ENCODE measurements at places on chromosomes 2 and 18.

GRCh38 chr2:239006622-239007285 lies 158.9 kb downstream of the TWIST2 start:
- no peak for DNase-seq

- DNase-seq, result no peak
Observed at GRCh38 chr2:117931978-117932377, 81.9 kb downstream of the CCDC93 start.

DNA sequence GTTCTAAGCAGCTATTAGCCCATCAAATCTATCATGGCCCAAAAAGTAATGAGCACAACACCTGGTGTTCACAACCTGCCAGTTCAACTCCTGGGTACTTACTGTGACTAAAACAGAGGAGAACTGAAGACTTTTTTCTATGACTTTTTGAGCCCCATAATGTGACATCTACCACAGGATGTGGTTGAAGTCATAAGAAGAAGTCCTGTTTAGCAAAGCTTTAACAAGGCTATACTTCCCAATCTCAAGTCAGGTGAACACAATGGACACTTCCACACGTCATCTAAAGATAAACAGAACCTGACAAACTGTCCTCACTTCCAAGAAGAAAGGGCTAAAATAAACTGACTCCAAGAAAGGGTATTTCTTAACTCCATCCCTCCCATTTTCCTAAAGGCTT lies 138.8 kb downstream of the ATAD2B start:
- DNase-seq, result no peak

DNA sequence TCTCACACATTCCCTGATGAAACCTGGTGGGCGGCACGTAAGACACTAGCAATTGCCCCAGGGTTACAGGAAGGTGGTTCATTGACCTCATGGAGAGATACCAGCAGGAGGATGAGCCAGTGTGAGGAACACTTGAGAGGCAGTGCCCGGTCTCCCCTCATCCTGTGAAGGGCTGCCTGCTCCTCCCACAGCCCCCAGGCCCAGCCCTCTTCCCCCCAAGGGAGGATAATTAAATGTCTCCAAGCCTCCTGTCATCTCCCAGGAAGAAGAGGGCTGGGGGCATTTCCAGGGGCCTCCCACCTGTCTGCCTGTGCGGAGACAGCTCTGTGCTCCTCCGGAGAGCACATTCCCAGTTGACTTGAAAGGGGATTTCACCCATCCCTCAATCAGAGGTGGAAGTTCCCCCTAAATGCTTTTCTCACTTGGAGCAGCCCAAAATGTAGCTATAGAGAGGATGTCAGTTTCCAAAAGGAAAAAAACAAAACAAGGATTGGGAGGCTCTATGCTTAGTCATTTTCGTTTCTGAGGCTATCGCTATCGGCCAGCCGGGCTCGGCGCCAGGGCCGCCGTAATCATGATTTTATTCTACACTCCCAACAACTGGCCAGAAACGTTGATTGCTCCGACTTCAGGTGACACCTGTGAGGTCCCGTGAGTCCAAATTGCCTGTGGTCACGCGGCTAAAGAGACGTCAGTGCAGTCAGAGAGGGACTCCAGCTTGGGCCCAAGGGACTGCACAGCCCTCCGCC lies 7.1 kb downstream of the KCNF1 start:
- DNase-seq, result no peak

DNA sequence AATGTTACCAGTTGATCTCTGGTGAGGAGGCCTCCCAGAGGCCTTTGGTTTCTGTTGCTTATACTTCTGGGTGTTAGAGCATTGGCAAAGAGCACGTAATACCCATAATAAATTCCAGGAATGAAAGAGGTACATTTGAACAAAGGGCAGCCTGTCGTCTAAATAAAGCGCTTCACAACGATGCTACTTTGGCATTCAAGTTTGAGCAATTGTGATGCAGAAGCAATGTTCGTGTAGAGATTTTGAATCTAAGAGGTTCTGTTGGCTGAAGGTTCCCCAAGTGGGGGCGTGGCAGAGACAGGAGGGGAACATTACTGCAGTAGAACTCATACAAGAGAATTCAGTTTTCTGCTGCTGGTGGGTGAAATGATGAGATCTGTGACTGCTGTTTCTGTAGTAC lies 27.8 kb downstream of the ZNF532 start:
- no peak for DNase-seq

- no peak for DNase-seq
Observed at GRCh38 chr18:28684746-28685355, 507.9 kb upstream of the CDH2 start.

DNA sequence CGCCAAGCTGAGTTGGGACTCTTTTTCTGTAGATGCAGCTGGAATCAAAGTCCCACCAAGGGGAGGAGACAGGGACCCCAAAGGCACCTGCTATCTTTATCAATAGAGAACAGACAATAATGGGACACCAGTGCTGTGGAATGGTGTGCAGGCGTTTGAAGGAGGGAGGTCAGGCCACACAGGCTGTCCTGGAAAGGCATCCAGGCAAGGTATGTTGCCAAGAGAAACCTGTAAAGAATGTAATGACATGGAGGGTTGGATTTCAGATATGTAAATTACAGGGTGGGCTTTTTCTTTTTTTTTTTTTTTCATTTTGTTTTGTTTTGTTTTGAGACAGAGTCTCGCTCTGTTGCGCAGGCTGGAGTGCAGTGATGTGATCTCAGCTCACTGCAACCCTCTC lies 9.7 kb upstream of the NMUR1 start:
- DNase-seq, result no peak

DNA sequence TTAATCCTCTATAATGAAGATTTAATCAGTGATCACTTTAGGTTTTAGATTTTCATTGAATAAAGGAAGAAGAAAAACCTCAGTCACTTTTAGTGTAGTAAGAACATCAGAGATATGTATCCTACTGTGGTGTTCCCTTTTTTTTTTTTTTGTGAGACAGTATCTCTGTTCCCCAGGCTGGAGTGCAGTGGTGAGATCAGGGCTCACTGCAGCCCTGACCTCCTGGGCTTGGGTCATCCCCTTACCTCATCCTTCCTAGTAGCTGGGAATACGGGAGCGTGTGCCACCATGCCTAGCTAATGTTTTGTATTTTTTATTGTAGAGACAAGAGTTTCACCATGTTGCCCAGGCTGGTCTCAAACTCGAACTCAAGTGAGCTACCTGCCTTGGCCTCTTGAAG lies 5.1 kb downstream of the SLC39A10 start:
- no peak for DNase-seq

DNA sequence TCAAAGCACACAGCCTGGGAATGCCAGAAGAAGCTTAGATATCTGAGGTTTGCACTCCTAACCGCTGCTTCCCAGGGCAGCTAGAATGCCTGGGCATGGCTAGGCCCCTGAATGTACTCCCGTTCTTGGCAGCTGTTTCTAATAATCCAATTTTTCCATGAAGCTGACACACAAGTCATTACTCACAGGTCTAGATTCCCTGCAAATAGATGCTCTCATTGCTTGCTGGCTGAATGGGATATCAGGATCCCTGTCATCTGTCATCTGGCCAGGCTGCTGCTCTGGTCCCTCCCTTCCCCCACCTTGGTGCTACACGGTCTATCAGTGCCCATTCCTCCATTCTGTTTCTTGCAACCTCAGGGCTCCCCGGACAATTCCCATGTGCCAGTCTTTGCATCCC lies 40.7 kb upstream of the TEX51 start:
- DNase-seq, result no peak

DNA sequence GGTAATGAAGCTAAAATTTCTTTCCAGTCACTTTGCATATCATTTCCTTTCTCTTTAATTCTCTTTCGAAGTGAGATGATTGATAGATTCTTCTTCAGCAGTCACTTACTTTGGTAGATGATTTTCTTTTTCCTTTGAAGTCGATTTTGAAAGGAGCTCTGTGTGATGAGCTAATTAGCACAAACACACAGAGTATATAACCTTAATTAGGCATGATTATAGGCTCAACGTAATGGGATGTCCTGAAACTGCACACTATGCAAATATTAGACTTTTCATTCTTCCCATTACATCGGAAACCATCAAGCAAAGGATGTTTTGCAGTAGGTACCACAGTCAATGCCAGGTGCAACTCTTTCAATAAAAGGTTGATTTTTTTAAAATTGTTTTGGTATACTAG lies 6.4 kb upstream of the CTLA4 start:
- no peak for DNase-seq

- DNase-seq, result no peak
Observed at GRCh38 chr2:80374105-80374504, 69.6 kb upstream of the LRRTM1 start.

GRCh38 chr2:96556441-96557330 lies 20.1 kb downstream of the ARID5A start:
- DNase-seq, result peak; percentile 62

- no peak for DNase-seq
Observed at GRCh38 chr2:188285049-188285448, 6.6 kb upstream of the GULP1 start.

DNA sequence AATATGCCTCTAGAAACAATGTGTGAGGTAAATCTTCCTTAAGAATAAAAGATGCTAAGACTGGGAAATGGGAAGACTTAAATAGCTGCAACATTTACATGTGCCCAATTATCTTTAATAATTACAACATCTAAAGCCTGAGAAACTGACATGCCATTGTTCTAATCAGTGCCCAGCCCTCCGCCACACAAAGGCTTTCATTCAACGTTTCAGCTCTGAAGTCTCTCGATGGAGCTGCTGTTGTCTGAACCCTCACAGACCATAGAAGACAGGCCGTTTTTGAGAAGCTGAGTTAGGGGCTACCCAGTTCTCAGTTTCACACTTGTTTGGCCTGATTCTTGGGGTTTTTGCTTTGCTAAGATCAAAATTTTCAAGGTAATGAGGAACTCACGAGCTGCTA lies 315.4 kb upstream of the CHST9 start:
- no peak for DNase-seq

DNA sequence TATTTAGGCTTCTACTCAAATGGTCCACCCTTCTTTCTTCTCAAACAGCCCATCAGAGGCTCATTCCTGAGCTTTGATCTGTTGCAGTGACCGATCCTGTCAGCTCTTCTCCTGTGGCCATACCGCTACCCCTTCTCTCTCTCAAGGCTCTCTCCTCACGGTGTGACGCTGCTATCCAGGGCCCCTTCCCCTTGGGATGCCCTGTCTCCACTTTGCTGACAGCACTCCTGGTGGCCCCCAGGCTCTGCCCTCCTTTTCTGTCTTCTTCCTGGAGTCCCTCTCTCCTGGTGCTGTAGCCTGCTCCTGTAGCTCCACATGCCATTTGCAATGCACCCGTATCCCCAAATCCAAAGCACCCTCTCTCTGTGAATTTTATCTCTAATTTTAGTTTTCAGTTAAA lies 45.4 kb upstream of the CTAGE1 start:
- DNase-seq, result no peak

DNA sequence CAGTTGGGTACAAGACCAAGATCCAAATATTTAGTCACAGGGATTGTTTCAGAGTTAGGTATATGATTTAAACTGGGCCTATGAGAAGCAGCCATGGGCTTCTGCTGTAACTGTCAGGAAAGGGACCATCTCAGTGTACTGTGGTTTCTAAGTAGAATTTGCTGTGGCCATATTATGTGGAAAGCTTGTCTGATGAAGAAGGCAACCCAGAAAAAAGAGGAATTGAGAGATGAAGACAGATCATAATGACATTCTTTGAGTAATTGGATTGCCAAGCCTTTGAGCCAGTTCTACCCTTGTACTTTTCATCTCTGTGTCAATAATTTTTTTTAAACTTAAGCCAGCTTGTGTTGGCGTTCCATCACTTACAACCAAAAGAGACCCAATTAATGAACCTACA lies 259.6 kb downstream of the NUP35 start:
- DNase-seq, result no peak

GRCh38 chr2:143574069-143574468 lies 444.9 kb downstream of the ARHGAP15 start:
- no peak for DNase-seq

- peak; percentile 34 for DNase-seq
Observed at GRCh38 chr2:85753525-85754312, at the start of gene ATOH8. Gene ATOH8 (plus strand): TSS chr2:85753991. CDS start chr2:85754190, 199 bp downstream.

DNA sequence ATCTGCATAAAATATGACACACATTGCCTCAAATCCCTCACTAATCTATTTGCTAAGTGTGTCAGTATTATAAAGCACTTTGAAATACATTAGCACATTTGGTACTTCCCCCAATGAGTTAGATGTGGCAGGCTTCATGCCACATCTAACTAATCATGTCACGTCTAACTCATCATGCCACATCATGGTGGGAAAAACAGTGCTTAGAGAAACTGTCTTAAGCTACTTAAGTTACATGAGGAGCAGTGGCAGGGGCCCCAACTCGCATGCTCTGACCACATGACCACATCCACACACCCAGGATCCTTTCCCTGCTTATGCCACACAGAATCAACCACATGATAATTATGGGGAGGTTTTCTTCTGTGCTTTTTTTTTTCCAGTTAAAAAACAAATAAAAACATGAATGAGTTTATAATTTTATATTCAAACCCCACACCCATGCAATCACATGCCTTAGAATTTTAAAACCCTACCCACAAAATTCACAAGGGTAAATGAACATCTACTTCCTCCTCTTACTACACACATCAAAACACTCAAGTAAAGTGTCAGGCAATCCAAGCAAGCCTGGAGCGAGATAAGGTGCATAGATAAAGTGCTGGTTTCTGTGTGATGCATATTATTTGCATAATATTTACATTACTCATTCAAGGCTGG lies 1.6 kb downstream of the ABCA12 start:
- DNase-seq, result no peak

GRCh38 chr2:232927793-232928550 lies 57.9 kb downstream of the SNORC start:
- no peak for DNase-seq

GRCh38 chr18:7980656-7981055 lies 413.5 kb downstream of the PTPRM start:
- no peak for DNase-seq

GRCh38 chr2:20106746-20107145 lies 55.3 kb upstream of the LAPTM4A start:
- no peak for DNase-seq

- no peak for DNase-seq
Observed at GRCh38 chr2:234981197-234982095, 29.6 kb downstream of the SH3BP4 start.

GRCh38 chr18:49032189-49032584 lies 81.4 kb upstream of the SMAD7 start:
- DNase-seq, result no peak

- no peak for DNase-seq
Observed at GRCh38 chr2:70035344-70035844, 51.9 kb upstream of the PCBP1 start.

GRCh38 chr2:77210725-77211124 lies 311.5 kb downstream of the LRRTM4 start:
- DNase-seq, result no peak

DNA sequence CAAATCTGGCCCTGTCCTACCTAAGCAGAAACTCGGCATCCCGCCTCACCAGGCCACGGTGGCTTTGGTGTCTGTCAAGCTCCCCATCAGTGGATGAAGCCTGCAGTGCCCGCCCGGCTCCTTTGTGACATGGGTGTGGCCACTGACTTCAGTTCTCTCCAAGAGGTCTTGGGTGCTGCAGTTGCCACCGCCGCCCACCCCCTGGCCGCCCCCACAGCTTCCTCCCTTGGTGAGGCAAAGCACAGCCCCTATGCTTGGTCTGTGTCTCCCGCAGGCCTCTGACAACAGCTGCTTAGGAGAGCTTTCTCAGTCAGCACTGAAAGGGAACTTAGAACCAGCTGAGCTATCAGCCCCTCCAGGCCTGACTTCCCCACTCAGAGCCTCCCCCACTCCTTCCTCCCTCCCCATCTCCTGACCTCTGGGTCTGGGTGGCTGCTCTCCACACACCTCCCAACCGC lies 22.9 kb upstream of the GPR55 start:
- no peak for DNase-seq

GRCh38 chr18:58287353-58288274 lies 243.6 kb downstream of the NEDD4L start:
- DNase-seq, result no peak

Measured in CD4-positive, alpha-beta T cell treated with Interleukin-15 for 1 hour (primary cell).